Hematopoietic multipotent progenitor cell treated with erythropoietin and hydrocortisone succinate and interleukin-3 and kit ligand, for 15 days (in vitro differentiated cells): ENCODE measurements at places on chromosomes 7 and 10.

- DNase-seq = peak; percentile 53
Measured at GRCh38 chr7:87416682-87417587, 58.5 kb downstream of the ABCB4 start.

DNA sequence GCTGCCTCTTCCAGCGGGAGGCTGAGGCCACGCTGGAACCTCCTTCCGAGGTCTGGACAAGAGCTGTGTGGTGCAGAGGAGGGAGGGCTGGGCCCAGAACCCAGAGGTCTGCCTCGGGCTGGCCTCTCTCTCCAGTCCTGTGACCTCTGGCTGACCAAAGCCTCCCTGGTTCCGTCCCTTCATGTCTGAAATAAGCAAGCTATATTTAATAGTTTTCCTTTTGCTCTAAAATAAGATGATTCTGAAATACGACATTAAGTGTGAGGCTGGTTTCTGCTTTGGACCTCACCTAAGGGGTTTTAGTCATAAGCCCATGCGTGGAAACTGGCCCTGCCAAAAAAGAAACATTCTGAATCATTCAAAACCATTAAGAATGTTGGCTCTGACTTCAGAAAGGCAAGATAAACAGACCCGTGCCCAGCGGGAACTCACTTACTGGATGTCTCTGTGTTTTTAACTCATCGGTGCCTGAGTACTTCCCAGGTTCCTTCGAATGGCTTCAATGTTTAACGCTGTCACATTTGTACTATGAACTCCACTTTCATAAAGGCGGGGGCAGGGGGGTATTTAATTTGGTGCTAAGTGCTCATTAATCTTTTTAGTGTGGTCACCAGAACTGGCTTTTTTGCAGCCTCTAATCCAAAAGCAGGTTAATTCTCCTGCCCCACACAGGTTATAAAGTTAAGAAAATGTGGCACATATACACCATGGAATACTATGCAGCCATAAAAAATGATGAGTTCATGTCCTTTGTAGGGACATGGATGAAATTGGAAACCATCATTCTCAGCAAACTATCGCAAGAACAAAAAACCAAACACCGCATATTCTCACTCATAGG, 157.5 kb upstream of the KLF14 start:
- DNase-seq = no peak

DNA sequence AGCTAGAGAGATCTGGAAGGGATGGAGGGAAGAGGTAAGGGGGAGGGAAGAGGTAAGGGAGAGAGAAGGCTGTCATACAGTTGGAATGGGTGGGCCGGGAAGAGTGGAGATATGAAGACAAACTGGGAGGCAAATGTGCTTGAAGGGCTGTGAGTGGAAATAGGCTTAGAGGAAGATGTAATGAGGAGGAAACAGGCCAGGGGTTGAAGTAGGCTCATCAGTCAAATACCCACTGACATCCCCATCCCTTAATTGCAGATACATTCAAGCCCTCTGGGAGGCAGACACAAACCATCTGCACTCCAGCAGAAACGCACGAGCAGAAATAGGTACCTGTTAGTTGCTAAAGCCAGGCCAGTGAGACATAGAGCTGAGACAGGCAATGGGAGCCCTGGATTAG, 2.1 kb downstream of the SYNPO2L start:
- peak; percentile 61 for DNase-seq

DNA sequence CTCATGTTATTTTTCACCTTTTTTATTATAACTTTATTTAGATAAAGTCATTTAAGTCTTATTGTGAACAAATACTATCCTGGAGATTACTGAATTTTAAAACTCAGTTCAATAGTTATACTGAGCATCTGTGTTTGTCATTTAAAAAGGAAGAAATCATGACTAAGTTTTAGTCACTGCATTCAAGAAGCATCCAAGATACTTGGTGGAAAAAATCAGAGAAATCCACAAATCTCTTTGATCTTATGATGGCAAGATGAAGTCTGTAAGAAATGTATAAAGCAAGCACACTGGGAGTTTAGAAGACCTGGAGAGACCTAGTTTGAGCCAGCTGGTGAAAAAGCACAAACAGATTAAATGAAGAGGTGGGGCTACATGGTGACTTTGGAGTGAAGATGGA, 529.8 kb upstream of the IGFBP3 start:
- no peak for DNase-seq

DNA sequence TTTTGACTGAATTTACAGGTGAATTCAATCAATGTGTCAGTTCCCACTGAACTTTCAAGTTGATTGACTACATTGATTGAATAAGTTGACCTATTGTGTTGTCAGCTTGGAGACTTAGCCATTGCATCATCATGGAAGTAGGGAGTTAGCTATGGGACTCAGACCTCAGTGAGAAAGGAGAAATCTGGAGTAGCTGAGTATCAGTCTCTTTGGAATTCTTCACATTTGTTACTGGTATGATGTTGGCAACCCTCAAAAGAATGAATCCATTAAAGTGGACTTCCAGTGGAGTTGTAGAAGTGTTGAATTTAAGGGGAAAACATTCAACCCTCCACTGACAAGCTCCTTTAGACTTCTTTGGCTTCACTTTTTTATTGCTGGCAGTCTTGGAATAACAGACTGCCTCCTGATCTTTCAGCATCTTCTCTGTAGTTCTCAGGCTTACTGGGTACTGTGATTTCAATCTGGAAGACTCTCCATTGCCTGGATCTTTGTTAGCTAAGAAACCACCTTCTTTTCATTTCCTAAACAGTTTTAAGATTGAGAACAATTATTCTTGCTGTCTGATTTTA, 160.3 kb upstream of the NRP1 start:
- no peak for DNase-seq
